ENCODE measurements at places on chromosomes 13 and 19.

DNA sequence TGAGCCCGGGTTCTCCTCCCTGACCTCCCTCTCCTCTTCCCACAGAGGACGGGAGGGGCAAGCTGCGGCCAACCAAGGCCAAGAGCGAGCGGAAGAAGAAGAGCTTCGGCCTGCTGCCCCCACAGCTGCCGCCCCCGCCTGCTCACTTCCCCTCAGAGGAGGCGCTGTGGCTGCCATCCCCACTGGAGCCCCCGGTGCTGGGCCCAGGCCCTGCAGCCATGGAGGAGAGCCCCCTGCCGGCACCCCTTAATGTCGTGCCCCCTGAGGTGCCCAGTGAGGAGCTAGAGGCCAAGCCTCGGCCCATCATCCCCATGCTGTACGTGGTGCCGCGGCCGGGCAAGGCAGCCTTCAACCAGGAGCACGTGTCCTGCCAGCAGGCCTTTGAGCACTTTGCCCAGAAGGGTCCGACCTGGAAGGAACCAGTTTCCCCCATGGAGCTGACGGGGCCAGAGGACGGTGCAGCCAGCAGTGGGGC is 162.2 kb downstream of the KDM4B start:
- no peak for DNase-seq

GRCh38 chr13:70613295-70613694 is 505.0 kb upstream of the KLHL1 start:
- no peak for DNase-seq

GRCh38 chr13:53848366-53848961 is 819.9 kb downstream of the OLFM4 start:
- no peak for DNase-seq

GRCh38 chr19:29872224-29872731 is 60.5 kb downstream of the CCNE1 start:
- peak; percentile 17 for DNase-seq

DNA sequence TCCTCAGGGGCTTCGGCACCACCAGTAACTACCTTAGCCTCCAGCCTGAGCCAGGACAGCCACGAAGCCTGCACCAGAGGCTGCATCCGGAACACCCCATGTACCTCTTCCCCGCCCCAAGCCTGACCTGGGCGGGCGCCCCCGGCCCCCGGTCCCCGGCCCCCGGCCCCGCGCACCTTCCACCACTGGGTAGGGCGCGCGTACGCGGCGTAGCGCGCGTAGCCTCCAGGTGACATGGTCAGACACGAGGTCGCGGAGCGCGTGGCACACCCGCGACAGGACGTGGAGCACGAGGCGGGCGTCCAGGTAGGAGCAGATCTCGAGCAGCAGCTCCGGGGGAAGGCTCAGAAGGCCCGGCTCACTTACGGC is 450 bp downstream of the FBXW9 start:
- peak; percentile 17 for DNase-seq

GRCh38 chr19:46016426-46017094 is 6.3 kb downstream of the PGLYRP1 start:
- peak; percentile 80 for DNase-seq

DNA sequence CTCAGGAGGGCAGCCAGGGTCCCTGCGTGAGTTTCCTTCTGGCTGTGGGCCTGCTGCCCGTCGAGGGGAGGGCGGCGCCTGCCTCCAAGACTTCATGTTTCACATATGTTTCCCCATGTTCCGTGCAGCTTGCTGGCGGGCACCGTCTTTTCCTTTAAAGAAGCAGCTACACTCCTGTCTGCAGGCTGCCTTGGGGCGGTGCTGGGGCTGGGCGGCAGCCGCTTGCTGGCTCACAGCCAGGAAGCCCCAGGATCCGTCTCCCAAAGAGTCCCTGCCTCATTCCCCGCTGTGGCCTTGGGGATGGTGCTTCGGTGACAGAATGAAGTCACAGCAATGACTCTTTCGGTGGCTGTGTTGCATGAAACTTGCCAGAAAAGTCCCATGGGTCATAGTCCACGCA is 24.9 kb downstream of the PIAS4 start:
- no peak for DNase-seq

DNA sequence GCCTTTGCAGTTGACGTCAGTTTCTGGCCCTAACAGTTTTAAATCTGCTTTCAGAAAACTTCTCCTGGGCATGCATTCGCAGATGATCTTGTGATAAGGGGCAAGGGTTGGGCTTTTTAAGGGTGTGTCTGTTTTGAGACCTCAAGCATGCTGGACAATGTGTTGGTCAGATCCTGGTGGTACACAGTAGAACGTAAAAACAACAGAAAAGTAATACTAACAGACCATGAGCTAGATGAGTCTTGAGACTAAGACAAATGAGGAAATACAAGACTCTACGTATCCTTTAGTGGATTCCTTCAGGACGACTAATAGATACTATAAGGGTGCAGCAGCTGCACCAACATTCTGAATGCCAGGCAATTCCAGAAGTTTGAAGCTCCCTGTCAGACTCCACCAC is 237.6 kb downstream of the DNAJC15 start:
- DNase-seq = no peak

- no peak for DNase-seq
Measured at GRCh38 chr19:35734273-35734672, 8.0 kb downstream of the IGFLR1 start.

DNA sequence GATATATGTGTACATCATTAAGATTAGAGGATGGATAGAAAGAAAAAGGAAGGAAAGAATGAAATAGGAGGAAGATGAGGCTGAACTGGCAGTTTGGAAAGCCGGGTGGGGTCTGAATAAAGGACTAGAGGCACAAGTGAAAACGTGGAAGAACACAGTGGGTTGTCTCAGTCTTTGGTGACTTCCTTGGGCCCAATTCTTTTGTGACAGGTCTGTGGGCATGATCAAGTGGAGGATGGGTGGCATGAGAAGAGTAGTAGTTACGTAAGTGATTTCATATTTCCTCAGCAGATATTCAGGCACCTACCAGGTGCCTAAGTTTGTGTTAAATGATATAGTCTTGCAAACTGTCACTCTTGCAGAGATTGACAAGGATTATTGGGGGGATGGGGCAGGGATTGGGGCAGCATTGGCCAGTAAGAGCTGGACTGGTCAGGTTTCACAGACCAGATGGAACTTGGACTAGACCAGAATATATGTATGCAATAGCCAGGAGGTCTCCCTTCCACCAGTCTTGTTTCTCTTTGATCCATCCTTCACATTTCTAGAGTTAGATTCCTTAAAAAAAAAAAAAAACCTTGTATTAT is 2.7 kb downstream of the TPP2 start:
- DNase-seq = peak; percentile 28

GRCh38 chr19:47035127-47036096 is 13.0 kb downstream of the TMEM160 start:
- peak; percentile 95 for DNase-seq

DNA sequence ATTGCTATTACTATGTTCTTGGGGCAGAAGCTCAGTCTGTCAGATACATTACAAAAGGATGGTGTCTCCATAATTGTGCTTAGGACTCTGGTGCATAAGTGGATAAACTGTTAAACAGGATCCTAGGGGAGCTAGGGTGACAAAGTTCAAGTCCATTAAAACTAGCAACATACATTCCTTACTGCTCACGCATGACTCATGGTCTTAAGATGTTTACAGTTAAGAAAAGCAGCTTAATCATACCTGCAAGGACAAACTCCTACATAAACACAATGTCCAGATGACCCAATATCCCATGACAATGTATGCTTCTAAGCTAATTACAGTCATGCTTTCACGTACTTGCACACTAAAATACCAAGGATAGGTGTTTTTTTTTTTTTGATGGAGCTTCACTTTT is 3.5 kb upstream of the ZNF701 start:
- DNase-seq = no peak

- no peak for DNase-seq
Measured at GRCh38 chr13:30705680-30706079, 29.7 kb upstream of the ALOX5AP start.

GRCh38 chr19:28898249-28898648 is 314.7 kb downstream of the UQCRFS1 start:
- DNase-seq = no peak

DNA sequence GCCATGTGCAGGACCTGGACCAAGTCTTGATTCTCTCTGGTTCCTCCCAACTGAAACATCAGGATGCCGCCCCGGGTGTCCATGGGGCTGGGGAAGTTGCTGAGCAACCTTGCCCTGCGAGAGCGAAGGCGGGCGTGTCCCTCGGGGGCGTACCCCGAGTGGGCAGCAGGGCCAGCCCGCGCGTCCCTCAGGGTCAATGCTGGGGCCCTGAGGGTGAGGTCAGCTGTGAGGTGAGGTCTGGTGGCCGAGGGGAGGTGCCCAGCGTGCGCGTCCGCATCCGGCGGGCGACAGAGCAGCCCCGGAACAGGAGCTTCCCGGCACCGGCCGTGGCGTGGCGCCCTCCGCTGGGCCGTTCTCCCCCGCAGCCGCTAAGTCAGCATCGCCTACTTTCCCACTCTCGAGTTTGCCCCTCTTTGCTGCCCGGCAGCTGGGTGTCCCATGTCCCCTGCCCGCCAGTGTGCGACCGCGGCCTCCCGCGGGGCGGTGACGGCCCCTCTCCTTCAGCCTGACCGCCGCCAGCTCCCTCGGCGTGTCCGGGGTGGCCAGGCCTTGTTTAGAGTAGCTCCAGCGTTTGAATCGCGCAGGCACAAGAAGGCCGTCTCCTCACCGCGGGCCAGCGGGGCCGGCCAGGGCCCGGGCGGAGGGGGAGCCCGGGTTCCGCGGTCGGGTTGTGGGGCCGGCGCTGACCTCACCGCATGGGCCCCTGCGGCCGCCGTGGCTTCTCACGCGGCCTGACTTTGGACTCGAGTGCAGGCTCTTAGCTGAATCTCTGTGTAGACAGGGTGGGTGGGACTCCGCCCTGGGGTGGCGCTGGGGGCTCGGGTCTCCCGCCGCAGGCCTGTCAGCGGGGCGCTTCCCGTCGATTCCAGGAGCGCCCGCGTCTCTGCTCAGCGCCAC is 33.0 kb downstream of the GJA3 start:
- peak; percentile 30 for DNase-seq

DNA sequence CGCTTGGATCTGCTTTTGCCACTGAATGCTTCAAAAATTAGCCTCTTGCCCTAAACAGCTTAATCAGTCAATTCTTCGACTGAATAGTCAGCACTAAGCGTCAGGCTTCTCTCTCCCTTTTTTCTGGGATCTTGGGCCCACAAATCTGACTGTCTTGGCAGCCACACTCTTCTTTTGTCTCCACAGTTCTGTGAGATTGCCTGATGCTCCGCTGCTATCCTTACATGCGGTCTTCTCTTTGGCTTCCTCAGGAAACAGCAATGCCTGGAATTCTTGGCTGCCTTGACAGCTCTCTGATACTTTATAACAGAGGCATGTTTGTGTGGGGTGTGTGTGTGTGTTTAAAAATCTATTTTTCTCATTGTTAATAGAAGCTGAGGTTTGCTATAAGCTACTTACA is 32.6 kb downstream of the ERCC5 start:
- no peak for DNase-seq

- DNase-seq = peak; percentile 97
Measured at GRCh38 chr13:79451500-79451962, 29.4 kb upstream of the NDFIP2 start.

DNA sequence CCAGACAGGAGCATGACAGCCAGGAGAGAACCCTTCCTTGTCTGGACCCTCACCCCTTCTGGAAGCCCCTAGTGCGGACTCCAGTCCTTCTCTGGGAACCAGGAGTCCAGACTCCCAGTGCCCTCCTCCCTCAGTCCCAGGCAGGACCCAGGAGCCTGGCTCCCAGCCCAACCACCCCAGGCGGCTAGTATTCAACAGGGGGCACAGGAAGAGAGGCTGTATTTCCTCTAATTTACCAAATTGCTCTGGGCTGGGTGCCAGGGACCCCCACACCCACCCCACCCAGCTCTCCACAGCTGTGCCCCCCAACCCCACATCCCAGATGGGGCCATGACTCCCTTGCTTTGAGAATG is 3.3 kb downstream of the GRIN2D start:
- DNase-seq = no peak

DNA sequence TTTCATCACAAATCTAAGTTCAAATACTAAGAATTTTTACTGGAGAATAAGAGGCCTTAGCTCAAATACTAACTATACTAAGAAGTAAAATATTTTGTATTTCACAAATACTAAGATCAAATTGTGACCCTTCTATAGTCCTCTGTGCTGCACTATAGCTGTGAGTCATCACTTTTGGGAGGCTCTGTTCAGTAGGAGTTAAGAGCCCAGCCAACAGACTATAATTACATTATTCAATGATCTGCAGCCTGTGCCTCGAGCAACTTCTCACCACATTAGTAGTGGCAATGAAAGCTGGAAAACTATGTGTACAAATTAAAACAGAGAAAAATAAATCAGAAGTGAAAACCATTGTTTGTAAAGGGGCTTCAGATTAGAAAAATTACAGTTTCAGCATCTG is 147.3 kb upstream of the GPC6 start:
- no peak for DNase-seq

DNA sequence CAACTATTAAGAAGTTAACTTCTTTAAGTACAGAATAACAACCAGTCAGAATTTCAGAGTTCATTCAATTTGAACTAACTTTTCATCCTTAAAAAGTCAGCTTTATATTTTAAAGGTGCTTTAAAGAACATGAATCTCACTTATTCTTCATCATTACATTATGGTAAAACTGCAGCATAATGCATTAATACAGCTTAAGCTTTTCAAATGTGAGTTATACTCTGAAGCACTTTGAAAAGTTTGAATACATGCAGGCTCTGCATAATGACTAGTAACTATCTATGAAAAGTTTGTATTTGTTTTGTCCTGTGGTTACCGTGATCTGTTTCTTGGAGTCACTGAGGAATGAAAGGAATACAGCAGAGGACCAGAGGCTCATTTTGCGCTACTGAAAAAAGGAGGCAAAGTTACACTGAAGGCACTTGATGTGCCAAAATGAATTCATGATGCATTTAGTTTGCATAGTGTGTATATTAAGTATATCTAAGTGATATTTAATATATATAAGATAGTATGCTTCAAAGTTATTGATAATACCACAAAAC is 4.1 kb downstream of the PCDH17 start:
- DNase-seq = no peak

GRCh38 chr19:30373593-30373992 is 1.4 kb downstream of the ZNF536 start:
- DNase-seq = no peak

DNA sequence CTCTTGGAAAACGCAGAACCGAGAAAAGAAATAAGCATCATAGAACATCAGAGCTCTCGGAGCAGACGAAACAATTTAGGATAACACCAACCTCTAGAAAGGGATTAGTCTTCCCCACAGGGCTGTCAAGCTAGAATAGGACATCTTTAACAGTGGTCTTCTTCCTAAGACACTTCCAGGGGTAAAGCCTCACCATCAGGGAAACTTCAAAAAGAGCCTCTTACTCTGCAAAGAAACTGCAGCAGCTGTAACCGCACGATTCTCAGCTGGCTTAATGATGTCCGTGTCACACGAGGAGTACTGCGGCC is 642 bp downstream of the ZNF571 start:
- DNase-seq = no peak

GRCh38 chr13:41117869-41118268 is 14.7 kb downstream of the KBTBD6 start:
- DNase-seq = no peak

GRCh38 chr13:97141564-97142005 is 80.5 kb upstream of the MBNL2 start:
- DNase-seq = peak; percentile 69

GRCh38 chr13:41058295-41059070 is 2.8 kb upstream of the WBP4 start:
- no peak for DNase-seq

GRCh38 chr13:74136084-74136658 is 2.0 kb upstream of the KLF12 start:
- no peak for DNase-seq

GRCh38 chr13:23516190-23516589 is 54.0 kb upstream of the TNFRSF19 start:
- no peak for DNase-seq
